Activated effector memory CD4-positive, alpha-beta T cell treated with Interleukin-2 at 50 U/mL for 16 hours (primary cell): ENCODE measurements at places on chromosomes 3 and 15.

DNA sequence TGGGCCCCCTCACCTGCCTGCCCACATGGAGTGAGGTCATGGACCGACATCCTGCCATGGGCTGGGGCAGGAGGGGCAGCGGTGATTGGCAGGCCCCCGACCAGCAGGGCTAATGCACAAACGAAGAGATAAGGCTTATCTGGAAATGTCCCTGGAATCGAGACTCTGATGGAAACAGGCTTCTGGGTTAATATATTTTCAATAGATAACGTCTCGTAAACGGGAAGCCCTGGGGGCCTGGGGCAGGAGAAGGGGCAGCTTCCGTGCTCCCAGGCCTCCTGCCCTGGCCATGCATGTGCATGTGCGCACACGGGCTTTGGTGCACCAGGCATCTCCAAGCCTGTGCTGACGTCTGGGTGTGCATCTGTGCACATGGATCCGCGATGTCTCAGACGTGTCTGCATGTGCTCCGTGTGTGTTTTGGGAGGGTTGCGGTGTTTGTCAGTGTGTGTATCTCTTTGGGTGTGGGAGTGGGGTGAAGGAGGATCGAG is 55.1 kb downstream of the DNAJB8 start:
- DNase-seq = no peak

- peak; percentile 75 for DNase-seq
Measured at GRCh38 chr3:49903451-49904424, at the start of gene MST1R. Gene MST1R, minus strand, starts transcription at chr3:49903873. Its CDS starts 264 bp downstream, at chr3:49903609.

DNA sequence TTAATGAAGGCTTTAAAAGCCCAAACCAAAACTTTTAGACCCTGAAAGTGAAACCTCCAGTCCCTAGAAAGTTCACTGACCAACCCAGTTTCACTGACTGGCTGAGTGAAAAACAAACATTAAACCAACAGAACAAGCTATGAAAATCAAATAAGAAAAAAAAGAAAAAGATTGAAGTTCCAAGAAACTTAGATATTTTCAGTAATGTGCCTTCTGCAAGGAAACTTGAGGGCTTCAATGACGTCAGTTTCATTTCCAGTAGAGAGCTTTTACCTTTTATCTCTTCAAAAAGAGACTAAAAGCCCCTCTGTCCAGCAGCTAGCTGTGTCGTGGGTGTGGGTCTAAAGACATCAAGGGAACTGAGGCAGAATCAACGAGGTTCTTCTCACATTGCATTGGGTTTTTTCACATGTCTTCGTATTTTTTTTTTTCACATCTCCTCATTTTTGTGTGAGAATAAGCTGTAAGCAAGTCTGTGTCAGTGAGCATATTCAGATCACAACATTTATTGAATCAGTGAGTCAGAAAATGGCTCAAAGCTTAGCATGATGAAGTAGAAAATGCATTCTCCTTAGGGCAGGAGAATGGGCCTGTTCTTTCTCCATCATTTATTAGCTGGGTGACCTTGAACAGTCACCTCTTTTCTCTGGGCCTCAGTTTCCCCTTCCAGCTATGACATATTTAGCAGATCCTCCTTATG is 54.8 kb upstream of the BCL6 start:
- DNase-seq = no peak

- DNase-seq = no peak
Measured at GRCh38 chr3:79866162-79866561, 98.4 kb upstream of the ROBO1 start.

GRCh38 chr3:126132751-126133511 is 47.5 kb downstream of the ALDH1L1 start:
- no peak for DNase-seq

- DNase-seq = no peak
Measured at GRCh38 chr15:63463036-63463435, 41.4 kb upstream of the USP3 start.

- no peak for DNase-seq
Measured at GRCh38 chr15:42163947-42164550, 7.6 kb upstream of the PLA2G4F start.

DNA sequence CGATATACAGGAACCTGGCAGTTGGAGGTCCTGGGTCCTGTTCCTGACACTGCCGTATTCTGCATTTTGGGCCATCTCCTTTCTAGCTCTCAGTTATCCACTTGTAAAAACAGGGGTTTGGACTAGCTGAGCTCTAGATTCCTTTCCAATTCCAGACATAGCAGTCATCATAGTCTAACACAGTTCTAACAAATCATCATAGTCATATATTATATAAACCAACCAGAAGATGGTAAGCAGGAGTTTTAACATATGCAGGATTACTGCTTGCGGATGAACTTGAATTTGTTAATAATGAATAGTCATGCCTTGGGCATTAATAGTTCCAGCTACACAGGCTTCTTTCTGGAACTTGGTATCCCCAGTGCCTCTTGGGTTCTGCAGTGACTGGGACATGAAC is 26.6 kb downstream of the MASP1 start:
- DNase-seq = no peak

GRCh38 chr3:77720460-77720971 is 680.6 kb downstream of the ROBO2 start:
- DNase-seq = no peak
